ENCODE measurements at places on chromosomes 2 and 18.

DNA sequence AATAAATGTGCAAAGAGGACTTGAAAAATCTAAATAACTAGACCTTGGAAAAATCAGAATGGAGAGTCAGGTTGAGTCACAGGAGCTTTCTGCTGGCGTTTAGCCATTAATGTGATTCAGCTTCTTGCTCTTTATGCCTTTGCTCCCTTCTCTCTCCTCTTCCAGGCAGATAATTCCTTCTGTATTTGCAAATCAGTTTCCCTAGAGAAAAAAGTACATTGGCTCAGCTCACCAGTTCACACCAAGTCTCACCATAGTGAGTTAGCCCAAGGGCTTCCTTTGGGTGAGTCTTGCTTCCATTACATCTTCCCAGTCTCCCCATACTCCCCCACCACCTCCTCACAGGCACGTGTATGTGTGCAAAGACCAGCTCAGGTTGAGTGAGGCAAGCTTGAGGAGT is 73.6 kb downstream of the CYBRD1 start:
- DNase-seq, result no peak

- peak; percentile 93 for DNase-seq
Measured at GRCh38 chr2:55282110-55282917, 13.3 kb upstream of the MTIF2 start.

GRCh38 chr2:165173215-165173614 is 30.6 kb downstream of the SCN3A start:
- DNase-seq, result no peak

DNA sequence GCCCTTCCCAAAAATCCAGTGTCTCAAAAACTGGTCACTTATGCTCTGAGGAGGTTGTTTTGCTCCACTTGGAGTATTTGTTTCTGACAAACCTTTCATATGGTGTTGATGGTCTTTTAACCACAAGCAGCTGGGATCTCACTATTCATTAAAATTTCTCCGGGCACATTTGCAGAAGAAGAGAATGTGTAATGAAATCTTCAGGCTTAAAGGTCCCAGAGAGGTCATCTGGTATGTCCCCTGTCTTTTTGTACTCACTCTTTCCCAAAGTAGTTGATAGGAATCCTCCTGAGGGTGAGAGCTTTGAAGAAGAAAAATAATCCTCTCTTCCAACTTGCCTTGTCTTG is 430.8 kb downstream of the SETBP1 start:
- DNase-seq, result no peak

Data from left lobe of liver (tissue), 2 donors.